ENCODE measurements at places on chromosomes 12 and 14.
A peak's percentile ranks its signal among the peaks of the same experiment; 100 is the strongest.

DNA sequence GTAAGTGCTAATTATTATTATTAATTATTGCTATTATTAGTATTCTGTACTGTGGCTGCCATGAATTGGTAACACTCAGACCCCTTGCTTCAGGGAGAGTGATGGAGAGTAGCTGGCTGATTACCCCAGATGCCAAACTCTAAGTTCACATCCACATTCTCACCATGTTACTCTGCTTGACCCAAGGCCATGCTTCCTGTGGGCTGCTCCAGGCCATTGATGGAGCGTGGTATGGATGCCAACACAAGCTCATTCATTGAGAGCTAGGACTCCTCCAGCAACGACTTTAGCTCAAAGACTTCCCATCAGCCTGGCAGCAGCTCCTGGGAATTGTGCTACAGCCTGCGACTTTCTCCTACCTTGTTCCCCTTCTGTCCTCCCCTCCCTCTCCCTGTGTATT, 233.4 kb downstream of the MSRB3 start:
- DNase-seq = no peak

GRCh38 chr12:52575948-52576347, 2.3 kb upstream of the KRT74 start:
- no peak for DNase-seq

GRCh38 chr14:70021548-70022220, 142.5 kb downstream of the SMOC1 start:
- DNase-seq = no peak

DNA sequence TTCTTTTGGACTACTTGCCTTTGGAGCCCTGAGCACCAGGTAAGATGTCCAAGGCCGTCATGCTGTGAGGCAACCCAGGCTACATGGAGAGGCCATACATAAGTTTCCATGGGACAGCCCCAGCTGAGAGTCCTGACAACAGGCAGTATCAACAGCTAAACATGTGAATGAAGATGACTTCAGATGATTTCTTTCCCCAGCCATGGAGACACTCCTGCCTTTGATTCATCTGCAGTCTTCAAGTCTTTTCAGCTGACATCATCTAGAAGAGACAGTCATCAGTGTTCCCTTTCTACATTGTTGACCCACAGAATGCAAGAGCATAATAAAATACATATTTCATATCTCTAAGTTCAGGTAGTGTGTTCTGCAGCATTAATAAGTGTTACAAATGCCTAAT, 398.7 kb downstream of the BTG1 start:
- no peak for DNase-seq

GRCh38 chr12:32002848-32003493, 43.8 kb downstream of the RESF1 start:
- DNase-seq = peak; percentile 39

- no peak for DNase-seq
These were observed 385 bp downstream of the CAPRIN2 start for GRCh38 chr12:30754383-30754749.

DNA sequence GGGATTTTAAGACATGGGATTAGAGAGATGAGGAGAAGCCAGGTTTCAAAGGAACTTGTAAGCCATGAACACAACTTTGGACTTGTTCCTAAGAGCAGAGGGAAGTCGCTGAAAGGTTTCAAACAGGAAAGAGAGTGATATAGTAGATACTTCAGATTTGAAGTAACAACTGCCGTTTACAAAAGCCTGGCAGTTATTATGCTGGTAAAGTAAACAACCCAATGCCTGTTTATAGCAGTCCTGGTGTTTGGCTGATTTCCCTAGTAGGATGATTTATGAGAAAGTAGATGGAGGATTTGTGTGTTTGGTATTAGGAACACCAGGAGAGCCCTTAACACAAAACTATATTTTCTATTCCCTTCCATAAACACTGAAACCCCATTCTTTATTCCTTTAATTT, 285.7 kb downstream of the RMST start:
- no peak for DNase-seq

GRCh38 chr14:93430315-93431035, at the start of gene UNC79:
Gene UNC79, plus strand, starts transcription at chr14:93430939. Its CDS starts 91 bp downstream, at chr14:93431030.
- DNase-seq = no peak

GRCh38 chr12:69338120-69338859, 9.9 kb upstream of the LYZ start:
- DNase-seq = no peak

DNA sequence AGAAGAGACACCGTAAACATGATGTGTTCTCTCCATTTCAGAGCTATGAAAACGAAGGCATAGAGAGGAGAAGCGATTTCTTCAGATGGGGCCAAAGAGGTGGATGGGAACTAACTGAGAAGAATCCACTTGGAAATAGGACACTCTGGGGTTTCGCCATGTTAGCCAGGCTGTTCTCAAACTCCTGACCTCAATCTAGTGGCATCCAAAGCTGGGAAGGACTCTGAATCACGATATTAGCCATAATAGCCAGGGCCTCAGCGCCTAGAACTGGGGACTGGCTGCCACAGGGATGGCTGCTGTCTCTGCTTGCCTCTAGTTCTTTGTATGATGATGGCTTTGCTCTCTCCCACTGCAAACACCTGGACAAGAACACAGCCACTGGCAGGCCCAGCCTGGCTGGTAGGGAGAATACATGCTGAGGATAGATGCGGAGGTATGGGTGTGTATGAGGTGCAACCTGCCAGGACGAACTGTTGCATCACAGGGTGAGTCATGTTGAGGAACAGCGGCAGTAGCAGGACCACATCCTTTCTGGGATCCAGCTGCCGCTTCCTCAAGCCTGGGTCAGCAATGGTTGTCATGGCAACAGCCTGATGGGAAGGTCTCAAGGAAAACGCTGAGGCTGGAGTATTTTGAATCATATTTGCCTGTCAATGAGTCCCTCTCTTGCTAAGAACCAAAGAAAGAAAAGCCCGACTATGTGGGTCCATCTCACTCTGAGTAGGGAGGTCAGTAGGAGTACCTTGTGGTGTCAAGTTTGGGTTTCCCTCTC, 31.1 kb downstream of the CCDC177 start:
- peak; percentile 94 for DNase-seq

DNA sequence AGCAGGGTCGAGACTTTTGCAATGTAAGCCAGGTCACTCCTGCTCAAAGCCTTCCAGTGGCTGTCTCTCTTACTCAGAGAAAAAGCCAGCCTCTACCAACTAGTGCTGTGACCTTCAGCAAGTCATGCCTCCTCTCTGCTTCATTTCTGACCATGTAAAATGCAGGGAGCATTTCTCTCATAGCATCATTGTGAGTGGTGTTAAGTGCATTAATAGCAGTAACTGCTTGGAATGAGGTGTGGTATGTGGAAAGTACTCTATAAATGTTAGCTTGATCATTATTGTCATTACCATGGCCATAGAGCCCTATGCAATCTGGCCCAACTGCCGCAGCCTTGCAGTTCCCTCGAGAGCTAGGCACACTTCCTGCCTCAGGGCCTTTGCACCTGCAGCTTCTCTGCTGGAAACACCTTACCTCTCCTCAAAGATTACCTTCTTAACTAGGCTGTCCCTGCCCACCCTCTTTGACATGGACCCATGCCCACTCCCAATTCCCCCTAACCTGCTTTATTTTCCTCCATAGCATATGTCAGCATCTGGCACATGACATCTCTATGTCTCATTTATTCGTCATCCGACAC, 10.9 kb downstream of the PLEKHD1 start:
- no peak for DNase-seq

GRCh38 chr12:109517619-109518018, 40.2 kb downstream of the UBE3B start:
- no peak for DNase-seq

GRCh38 chr14:63715360-63715759, 12.5 kb downstream of the SGPP1 start:
- no peak for DNase-seq

DNA sequence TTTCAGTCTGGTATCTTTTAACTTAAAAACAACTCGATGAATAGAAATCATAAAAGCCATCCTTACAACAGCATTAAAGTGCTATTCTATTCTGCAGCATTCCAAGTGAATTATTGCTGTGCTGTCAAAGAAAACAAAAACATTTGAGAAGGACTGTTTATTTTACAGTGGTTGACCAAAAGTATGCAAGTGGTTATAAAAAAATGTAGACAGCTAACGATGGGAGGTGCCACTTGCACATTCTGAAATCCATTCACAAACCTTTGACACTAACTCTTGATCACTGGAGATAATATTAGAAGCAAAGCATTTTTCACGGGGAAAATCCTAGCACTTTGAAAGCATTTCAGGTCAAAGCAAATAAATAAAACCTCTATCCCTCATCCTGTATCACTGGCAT, 55.6 kb downstream of the HMGA2 start:
- peak; percentile 78 for DNase-seq

- no peak for DNase-seq
These were observed 19.9 kb downstream of the TMEM233 start for GRCh38 chr12:119613319-119613936.

DNA sequence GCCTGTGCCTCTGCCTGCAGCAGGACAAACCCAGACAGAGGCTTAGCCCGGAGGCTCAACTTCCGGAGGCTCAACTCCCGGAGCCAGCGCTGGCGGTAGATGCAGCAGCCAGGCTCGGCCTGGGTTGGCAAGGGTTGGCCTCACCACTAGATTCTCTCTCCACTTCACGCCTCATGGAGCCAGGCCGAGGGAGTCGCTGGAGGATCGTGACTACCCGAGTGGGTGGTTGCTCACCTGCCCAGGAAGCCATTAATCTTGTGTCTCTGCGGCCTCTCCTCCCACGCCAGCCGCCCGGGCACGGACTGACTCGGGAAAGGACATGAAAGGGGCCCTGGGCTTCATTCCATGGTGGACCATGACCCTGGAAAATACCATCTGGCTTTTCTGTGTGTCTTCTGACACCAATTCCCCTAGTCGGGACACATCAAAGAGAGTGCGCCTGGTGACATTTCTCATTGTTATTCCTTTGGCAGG, 20.8 kb downstream of the ESRRB start:
- DNase-seq = no peak

- peak; percentile 89 for DNase-seq
These were observed 29.6 kb downstream of the KCNK13 start for GRCh38 chr14:90091393-90091792.

GRCh38 chr14:24851837-24852236, 198.1 kb downstream of the STXBP6 start:
- DNase-seq = peak; percentile 48

- DNase-seq = no peak
These were observed 7.6 kb upstream of the FITM1 start for GRCh38 chr14:24122898-24123297.

All from cardiac fibroblast (primary cell).